Stimulated activated naive CD8-positive, alpha-beta T cell treated with anti-CD3 and anti-CD28 coated beads, Interleukin-15, amount 100 ng/mL, for 72 hours (primary cell): ENCODE measurements at places on chromosomes 12 and 14.

DNA sequence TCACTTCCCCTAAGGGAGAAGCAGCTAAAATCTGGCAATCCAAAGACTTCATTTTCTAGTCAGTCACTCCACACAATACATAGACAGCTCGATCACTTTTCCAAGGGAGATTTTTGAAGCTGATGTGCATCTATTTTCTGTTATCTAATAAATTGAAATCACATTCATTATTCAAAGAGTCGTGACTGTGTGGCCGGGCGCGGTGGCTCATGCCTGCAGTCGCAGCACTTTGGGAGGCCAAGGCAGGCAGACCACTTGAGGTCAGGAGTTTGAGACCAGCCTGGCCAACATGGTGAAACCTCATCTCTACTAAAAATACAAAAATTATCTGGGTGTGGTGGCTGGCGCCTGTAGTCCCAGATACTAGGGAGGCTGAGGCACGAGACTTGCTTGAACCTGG, 27.1 kb upstream of the PTGR2 start:
- no peak for DNase-seq

DNA sequence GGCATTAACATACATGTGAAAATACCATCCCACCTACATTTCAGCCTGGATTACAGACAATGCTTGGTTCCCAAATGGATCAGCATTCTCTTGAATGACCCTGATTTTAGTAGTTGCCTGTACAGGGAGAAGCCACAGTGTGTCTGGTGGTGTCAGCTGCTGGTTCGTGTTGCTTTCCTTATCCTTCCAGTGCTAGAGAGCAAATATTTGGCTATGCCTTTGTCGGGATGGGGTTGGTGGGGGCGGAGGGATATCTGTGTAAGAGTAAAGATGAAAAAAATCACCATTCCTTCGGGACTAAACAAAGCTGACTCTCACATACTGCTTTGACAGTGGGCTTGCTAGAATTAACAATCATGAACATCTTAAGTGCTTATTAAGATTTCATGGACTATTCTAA, 96.0 kb downstream of the PTPRR start:
- DNase-seq = no peak

DNA sequence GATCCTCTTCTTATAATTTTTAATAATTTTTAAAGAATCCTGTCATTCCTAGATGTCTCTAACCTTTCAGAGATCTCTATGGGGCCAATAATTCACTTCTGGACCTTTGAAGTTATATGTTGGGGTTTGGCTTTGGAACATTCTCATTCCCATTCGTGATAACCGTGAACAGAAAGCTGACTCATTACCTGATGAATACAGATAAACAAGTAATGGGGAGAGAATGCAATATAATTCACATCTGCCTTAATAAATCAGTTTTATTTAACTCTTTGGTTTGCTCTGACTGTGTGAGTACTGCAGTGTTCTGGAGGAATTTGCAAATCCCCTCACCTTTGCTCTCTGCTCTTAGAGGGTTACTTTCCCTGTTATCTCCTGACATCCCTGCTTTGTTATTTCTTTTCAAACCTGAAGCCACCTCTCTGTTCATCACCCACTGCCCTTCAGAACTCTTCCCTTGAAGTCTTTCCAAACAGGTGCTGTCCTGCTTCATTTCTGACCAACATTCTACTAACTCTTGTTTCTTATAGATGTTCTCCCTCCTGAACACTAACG, 79.6 kb upstream of the SLC38A2 start:
- no peak for DNase-seq

GRCh38 chr12:59578254-59578653, 17.6 kb upstream of the SLC16A7 start:
- DNase-seq = no peak

DNA sequence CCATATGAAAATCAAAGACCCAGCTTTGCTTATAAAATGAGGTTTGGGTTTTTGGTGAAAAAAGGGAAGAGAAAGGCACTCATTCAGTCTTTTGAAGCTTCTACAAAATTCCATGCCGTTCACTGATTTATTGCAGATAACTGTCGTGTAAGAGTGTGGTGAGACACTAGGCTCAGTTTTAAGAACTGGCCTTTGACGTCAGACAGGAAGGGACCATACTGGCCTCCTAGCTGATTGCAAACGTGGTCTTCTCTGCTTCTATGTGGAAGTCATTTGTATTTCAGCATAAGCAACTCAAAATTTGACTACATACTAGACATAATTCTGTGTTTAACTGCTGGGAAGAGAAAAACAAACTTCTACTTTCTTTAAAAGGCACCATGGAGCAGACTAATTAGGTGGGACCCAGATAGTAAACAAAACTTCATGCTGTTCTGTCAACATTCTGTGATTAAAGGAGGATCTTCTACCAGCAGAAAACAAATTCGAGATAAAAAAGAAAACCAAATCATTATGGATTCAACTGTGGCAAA, 168.7 kb downstream of the TTC7B start:
- no peak for DNase-seq

DNA sequence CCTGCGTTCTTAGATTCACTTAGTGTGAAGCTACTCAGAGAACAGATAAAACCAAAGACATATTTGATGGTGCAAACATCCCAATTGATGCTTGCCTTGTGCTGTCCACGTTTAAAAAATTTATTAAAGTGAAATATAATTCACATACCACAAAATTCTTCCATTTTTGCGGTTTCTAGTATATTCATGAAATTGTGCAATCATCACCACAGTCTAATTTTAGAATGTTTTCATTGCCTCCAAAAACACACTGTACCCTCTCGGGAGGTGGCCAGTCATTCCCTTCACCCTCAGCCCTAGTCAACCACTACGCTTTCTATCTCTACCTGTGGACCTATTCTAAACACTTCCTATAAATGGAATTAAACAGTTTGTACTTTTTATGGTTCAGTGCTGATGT, 1109.2 kb downstream of the FLRT2 start:
- no peak for DNase-seq

- DNase-seq = no peak
These were observed 305.0 kb downstream of the NELL2 start for GRCh38 chr12:44571006-44571550.
